ENCODE measurements at places on chromosomes 4 and X.

DNA sequence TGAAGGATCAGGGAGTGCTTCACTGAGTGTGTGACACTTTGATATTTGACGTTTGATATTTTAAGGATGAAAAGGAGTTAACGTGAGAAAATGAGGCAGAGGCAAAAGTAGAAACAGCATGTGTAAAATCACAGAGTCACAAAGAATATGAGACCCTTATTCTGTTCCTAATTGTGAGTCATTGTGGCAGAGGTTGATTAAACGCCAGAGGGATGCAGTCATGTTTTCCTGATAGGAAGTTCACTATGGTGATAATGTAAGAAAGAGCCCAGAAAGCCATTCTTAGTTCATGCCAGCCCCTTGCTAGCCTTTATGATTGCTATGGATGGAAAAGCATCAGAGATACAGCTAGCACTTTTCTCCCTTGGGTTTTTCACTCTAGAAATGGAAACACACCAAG lies 33.5 kb upstream of the IGSF1 start:
- no peak for DNase-seq

GRCh38 chr4:11467931-11468330 lies 39.2 kb upstream of the HS3ST1 start:
- DNase-seq = no peak

GRCh38 chr4:154526151-154526550 lies 24.0 kb downstream of the PLRG1 start:
- DNase-seq = no peak

GRCh38 chrX:24166078-24166477 lies 16.5 kb downstream of the ZFX start:
- DNase-seq = no peak

DNA sequence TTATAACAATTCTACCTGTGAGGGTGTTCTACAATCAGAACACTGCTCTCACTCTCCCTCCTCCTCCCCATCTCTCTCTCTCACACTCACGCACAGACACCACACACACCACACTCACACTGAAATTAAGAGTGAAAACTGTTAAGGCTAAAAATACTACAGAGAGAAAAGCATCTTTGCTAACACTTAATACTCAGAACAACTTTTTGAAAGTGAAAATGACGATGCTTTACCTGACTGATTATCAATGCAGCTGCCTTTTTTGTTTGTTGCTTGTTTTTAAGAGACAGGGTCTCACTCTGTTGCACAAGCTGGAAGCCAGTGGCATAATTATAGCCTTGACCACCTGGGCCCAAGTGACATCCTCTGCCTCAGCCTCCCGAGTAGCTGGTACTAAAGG lies 222.4 kb downstream of the APBB2 start:
- DNase-seq = no peak

GRCh38 chrX:47992095-47992380 lies 11.8 kb downstream of the ZNF182 start:
- no peak for DNase-seq

DNA sequence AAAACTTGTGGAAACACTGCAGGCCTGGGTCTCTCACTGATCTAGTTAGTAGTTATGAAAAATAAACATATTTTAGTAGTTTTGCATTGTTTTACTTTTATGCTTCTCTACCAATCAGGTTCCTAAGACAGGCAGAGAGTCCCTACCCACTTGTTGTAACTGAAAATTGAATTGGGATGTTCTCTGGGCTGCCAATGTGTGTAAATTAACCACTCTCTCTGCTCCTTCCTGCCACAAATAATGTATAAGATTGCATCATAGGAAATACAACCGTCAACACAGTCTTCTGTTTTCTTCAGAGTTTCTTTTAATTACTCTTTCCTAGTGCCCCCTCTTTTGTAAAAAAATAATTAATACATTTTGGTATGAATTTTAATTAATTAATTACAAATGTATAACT lies 677.3 kb downstream of the FSTL5 start:
- no peak for DNase-seq

Data from NCI-H1092 treated with DMSO at 0.1 percent for 48 hours (cell line).